ENCODE measurements at places on chromosomes 6 and 20.

DNA sequence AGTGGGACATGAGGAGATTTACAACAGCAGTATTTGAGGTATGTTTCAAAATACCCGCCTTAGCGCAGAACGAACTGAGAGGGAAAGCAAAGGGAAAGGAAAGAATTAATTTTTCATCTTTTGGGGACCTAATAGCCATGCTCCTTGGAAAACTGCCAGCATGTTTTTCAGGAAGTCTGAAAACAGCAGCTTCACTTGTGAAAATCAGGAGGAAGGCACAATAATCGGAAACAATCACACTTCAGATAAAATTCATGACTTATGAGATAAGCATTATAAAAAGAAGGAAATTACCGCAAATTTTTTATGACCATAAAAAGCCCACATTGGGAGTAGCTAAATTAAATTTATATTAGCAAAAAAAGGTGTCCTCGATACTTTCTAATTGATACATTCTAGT, 541.1 kb downstream of the HAO1 start:
- DNase-seq, result no peak

- no peak for DNase-seq
Measured at GRCh38 chr20:62321521-62321948, 18.7 kb downstream of the ADRM1 start.

DNA sequence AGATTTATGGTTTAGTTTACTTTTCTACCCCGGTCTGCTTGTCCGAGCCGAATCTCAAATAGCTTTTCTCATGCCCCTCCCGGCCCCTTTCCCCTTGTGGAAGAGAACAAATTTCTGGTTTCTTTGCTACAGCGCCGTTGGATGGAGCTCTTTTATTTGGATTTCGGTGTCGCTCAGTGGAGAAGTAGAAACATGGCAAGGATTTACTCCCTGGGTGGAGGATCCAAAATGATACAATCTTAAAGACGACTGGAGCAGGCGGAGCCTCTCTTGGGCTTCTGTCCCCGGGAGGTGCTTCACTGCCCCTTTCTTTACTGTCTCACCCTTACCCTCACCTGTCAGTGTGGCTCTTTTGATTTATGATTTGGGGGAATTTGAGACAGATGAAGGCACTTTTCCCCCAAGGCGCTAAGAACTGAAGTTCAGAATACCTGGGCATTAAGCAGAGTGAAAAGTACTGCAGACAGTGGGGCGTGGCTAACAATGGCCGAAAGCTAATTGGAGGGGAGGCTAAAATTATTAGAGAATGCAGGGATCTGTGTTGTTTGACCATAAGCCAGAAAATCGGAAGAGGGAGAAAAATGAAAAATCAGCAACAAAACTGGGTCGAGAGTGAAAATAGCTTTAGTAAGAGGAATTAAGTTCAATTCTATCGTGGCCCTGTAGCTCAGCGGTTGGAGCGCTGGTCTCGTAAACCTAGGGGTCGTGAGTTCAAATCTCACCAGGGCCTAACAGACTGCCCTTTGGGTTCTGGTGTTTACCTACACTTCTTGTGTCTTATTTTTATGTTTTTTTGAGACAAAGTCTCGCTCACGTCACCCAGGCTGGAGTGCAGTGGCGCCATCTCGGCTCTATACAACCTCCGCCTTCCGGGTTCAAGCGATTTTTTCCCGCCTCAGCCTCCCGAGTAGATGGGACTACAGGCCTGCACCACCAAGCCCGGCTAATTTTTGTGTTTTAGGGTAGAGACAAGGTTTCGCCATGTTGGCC, 145.1 kb upstream of the ZNF184 start:
- DNase-seq, result no peak

DNA sequence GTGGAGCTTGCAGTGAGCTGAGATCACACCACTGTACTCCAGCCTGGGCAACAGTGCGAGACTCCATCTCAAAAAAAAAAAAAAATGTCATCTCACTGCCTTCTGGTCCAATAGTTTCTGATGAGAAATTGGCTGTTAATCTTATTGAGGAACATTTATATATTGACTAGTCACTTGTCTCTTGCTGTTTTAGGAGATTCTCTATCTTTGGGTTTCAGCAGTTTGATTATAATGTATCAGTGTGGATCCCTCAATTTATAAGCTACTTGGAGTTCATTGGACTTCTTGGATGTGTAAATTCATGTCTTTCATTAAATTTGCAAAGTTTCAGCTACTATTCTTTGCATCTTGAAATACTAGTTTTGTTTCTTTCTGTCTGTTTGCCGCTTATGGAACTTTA, 11.2 kb downstream of the ZGPAT start:
- DNase-seq, result no peak

All from left ventricle myocardium inferior (tissue), 1 donor.